ENCODE measurements at places on chromosomes 2 and 18.

DNA sequence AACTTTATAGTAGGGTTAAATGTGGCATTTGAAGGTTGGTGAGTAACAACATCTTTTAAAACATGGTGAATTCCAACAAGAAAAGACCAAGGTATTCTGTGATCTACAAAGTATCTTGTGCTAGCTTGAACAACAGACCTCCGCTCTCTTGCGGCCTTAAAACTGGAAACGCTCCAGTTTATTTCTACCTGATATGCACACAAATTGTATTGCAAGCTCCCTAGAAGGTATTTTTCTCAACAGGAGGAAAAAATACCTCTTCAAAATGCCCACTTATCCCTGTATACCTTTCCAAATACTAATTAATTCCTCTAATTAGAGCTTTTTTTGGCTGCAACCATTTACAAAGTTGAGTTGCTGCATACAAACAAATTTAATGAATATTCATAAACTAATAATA, 69.5 kb downstream of the KCNH7 start:
- DNase-seq: no peak

GRCh38 chr2:203870941-203871340, 3.4 kb downstream of the CTLA4 start:
- DNase-seq: no peak

DNA sequence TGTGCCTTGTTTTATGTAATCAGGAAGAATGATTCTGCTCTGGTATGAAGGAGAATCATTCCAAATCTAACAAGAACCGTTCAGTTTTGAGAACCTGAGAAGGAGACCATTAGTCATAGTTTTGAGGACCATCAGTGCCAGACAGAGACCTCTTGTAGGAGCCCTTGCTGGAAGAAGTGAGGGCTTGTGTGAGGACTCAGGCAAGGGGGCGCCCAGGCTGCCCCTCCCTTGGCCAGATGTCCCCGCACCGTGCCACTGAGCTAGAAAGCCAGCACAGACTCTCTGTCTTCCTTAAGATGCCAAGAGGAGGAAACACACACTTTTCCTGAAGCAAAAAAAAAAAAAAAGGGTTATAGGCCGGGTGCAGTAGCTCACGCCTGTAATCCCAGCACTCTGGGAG, 55.7 kb upstream of the SLC39A10 start:
- DNase-seq: no peak

DNA sequence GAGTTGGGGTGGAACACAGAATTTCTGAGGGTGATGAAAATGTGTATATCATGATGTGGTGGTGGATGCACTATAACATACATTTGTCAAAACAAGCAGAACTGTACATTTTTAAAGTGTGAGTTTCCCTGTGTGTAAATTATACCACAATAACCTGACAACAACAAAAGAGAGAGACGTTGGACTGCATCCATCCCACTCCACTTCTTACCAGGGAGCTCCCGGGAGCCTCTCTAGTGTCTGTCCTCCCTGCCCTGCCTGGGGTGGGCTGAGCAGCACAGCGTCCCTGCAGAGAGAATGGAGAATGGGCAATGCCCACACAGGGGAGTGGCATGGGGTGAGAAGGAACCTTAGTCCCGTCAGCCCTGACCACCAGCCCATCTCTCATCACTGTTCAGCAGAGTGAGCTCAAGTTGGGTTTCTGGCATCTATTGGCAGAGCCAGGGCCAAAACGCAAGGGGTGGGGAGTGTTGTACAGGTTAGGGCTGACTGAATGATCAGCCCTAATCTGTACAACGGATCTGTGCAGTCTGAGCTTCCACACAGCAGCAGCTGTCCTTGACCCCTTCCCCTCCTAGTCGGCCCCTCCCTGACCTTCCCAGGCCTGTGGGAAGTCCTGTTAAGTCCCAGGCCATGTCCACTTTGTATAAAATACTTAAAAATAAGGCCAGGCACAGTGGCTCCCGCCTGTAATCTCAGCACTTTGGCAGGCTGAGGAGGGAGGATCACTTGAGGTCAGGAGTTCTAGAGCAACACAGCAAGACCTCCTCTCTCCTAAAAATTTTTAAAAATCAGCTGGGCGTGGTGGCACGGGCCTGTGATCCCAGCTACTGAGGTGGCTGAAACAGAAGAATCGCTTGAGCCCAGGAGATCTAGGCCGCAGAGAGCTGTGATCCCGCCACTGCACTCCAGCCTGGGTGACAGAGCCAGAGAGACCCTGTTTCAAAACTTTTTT, 3.3 kb upstream of the PROC start:
- no peak for DNase-seq

DNA sequence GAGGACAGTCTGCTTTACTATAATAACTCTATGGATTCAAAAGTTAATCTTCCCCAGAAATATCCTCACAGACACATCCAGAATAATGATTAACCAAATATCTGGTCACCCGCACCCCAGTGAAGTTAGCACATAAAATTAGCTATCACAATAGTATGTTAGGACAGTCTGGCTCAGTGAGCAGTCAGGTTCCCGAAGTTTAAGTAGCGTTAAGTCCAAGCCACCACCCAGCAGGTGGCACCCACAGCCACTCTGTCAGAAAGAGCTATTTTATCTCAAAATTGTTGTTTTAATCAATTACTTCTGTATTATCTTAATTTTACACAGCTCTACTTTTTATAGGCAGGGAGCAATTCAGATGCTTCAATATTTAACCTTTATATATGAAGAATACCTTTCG, 537.5 kb downstream of the MBD2 start:
- no peak for DNase-seq

DNA sequence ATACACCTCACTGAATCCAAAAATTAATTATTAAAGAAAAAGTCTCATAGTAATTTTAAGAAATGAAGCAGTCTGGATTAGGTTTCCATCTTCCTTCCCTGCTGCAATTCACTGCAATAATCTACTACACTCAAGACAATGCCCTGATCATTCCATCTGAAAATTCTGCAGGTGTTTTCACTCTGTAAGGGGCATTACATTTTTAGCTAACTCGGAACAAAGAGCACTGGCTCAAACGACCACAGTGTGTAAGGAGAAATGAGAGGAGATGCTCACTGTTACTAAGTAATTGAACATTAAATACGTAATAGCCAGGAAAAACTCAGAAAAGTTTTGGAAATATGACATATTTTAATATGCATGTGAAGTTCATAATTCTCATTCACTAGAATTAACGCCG, 1.3 kb downstream of the B4GALT6 start:
- no peak for DNase-seq

- no peak for DNase-seq
Measured at GRCh38 chr2:25312958-25313710, 28.6 kb downstream of the DNMT3A start.

GRCh38 chr18:51248685-51249084, 51.2 kb upstream of the MEX3C start:
- no peak for DNase-seq

- no peak for DNase-seq
Measured at GRCh38 chr2:128498589-128498988, 179.9 kb upstream of the HS6ST1 start.

DNA sequence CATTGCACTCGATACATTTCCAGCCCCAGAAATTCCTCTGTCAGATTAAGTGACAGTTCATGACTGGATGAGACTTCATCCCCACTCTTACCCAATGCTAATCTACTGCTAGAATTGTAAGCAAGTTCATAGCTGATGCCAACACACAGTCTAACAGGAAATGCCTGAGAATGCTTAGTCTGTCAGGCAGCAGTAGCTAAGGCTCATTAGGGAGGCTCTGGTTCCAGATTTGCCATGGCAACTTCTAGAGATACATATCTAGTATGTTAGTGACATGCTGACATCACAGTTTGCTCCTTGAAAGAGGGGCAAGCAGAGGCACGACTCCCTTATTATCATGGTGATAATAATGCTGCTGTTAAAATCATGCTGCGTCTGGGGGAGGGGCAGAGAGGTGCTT, 198.4 kb downstream of the RBM43 start:
- no peak for DNase-seq

GRCh38 chr2:16254356-16254965, 314.1 kb downstream of the MYCN start:
- DNase-seq: peak; percentile 16

GRCh38 chr2:64852771-64853241, 136.4 kb upstream of the SLC1A4 start:
- DNase-seq: no peak

GRCh38 chr18:12679183-12679786, 21.4 kb upstream of the SPIRE1 start:
- DNase-seq: no peak

- DNase-seq: no peak
Measured at GRCh38 chr2:205905576-205905975, 180.4 kb downstream of the INO80D start.

- DNase-seq: no peak
Measured at GRCh38 chr2:149901231-149901859, 313.8 kb upstream of the MMADHC start.

GRCh38 chr18:75075016-75075305, 134.0 kb downstream of the PTGR3 start:
- DNase-seq: no peak

- peak; percentile 46 for DNase-seq
Measured at GRCh38 chr2:1868683-1869141, 124.4 kb upstream of the PXDN start.

GRCh38 chr2:83196225-83196624, 1262.9 kb downstream of the SUCLG1 start:
- DNase-seq: no peak

DNA sequence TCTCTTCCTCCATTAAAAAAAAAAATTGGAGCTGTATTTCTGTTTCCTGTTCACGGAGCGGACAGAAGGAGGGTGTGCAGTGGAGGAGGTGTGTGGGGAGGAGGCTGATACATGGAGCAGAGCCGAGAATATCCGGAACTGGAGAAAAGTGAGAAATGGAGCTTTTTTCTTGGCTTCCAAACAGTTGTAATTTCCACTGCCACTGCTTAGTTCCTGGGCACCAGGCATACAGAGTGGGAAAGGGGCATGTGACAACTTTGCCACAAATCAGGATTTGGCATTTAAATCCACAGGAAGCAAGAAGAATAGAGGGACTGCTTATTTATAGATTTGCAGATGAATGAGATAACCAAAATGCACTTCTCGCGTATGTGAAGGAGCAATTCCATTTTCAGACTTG, 71.2 kb downstream of the BCL11A start:
- no peak for DNase-seq

- no peak for DNase-seq
Measured at GRCh38 chr18:50113726-50114125, 81.2 kb downstream of the MYO5B start.

- DNase-seq: no peak
Measured at GRCh38 chr2:120257522-120257921, 4.9 kb downstream of the RALB start.

DNA sequence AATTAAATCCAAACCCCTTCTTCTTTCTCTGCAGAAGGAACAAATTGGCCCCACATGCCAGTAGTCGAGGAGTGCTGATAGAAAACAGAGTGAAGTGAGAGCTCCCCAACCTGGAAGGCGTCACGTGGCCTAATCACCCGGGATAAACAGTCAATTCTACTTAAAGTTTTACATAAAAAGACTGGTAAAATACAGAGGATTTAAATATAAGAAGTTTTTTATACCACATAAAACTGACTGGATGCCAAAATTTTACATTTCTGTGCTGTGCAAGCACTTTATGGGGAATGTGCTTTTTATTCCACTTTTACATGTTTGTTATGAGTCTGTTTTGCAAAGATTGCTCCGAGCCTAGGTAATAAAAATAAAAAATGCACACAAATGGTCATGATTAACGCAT, 1586.8 kb upstream of the ACVR2A start:
- no peak for DNase-seq

DNA sequence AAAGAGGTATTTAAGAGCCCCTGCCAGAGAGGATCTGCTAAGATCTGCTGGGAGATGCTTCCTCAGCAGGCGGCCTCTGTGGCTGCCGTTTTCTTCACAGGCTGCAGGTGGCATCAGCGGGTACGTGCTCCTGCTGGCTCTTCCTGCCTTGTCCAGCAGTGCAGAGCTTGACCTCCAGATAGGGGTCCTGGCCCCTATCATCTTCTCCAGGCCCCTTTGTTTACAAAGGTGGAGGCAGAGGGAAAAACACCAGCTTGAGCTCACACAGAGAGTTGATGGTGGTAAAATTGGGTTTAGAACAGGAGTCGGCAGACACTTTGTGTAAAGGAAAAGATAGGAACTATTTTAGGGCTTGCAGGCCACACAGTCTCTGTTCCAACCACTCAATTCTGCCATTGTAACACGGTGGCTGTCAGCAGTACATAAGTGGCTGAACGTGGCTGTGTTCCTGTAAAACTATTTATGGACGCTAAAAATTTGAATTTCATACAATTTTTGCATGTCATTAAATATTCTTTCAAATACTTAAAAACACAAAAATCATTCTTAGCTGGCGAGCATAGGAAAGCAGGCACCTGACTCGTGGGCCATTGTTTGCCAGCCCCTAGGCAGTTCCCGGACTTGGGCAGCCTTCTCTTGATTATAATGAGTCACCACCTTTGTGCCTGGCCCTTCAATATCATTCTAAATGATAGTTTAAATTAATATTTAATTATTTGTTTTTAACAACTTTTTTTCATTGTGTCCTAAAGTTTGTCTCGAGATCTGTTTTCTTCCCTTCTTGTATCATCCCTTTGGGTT, 98.2 kb upstream of the B3GNT7 start:
- peak; percentile 92 for DNase-seq

GRCh38 chr2:171470129-171470528, 36.1 kb downstream of the DCAF17 start:
- DNase-seq: no peak

- peak; percentile 47 for DNase-seq
Measured at GRCh38 chr18:62766266-62766665, 50.9 kb downstream of the PHLPP1 start.

DNA sequence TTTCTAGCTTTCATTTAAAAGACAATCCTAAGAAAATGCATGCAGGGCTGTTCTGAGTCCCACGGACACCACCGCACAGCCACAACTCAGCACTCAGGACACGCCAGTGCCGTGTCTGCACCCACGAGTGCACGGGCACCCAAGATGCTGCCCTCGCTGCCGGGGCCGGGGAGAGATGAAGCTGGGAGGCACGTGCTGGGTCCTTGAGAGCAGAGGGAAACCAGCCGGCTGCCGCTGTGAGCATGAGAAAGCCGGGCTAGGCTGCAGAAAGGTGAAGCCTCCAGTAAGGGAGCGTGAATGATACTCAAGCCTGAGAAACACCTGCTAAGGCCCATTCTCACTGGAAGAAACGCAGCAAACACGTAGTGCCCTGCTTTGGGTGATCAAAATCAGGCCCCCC, 4.8 kb downstream of the COPS9 start:
- no peak for DNase-seq

DNA sequence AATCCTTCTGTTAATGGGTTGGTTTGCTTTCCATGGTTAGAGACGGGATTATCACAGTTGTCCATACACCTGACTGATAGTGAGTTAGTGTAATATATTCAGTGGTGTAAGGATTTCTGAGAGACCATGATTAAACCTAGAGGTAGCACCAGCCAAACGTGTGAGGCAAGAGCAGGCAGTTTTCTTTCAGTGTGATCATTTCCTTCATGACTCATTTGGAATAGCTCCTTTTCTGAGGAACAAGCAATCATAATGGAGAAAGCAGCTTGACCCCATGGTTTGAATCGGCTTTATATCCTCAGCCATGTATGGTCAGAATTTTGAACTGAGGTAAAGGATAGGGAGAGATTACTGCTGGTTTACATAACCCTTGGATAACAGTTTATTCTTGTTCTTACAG, 2.9 kb downstream of the MXD1 start:
- DNase-seq: no peak

GRCh38 chr2:222595581-222595980, 60.3 kb downstream of the FARSB start:
- no peak for DNase-seq

- no peak for DNase-seq
Measured at GRCh38 chr2:65500310-65501040, 68.1 kb upstream of the SPRED2 start.

- DNase-seq: no peak
Measured at GRCh38 chr2:219554350-219554749, 10.5 kb downstream of the TMEM198 start.

- no peak for DNase-seq
Measured at GRCh38 chr18:1511619-1512311, 607.1 kb downstream of the ADCYAP1 start.
